Sigmoid colon (tissue), 7 donors: ENCODE measurements at places on chromosomes 11 and 22. TPM values are rescaled to one million over a fixed set of nuclear protein-coding genes. Genes with fewer than 3 reads are reported as not detected.

DNA sequence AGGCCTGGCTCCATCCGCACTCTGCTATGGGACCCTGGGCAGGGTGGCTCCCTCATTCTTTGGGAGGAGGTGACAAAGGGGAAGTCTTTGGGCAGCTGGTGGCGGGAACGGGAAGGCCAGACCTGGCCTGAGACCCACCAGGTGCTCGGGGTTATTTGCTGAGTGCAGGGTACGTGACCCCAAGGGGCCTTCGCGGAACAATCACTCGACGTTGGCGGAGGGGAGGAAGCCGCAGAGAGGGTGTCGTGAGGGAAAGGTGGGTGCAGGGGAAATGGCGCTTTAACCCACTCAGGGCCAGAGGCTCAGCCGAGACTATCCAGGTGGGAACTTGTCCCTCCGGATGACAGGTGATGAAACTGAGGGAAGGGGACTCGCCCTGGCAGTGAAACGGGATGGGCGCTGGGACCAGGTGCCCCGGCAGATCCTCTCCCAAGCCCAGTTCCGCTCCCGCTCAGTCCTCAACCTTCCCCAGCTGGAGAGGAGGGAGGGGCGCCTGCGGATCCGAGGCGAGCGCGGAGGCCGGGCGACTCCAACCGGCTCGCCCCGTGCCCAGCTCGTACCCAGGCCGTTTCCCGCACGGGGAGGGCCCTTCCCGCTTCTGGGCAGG, 911 bp downstream of the A4GALT start:
- H3K27ac ChIP-seq = peak overlapping the region; percentile 96
- no peaks in the 10 kb centered on the region for H3K27me3 ChIP-seq
- no peaks in the 10 kb centered on the region for H3K36me3 ChIP-seq
- peak overlapping the region; percentile 87 for H3K4me3 ChIP-seq
- no peak for DNase-seq

GRCh38 chr11:122897606-122898210, 15.1 kb downstream of the JHY start:
- no peak overlapping the region for H3K4me3 ChIP-seq
- H3K4me1 ChIP-seq = no peaks in the 10 kb centered on the region
- no peaks in the 10 kb centered on the region for H3K36me3 ChIP-seq
- H3K27ac ChIP-seq = no peak overlapping the region

- H3K4me3 ChIP-seq = no peak overlapping the region
- no peaks in the 10 kb centered on the region for H3K36me3 ChIP-seq
- H3K4me1 ChIP-seq = peaks cover 11% of the 10 kb centered on the region
Measured at GRCh38 chr11:99019696-99020095, 1.1 kb upstream of the CNTN5 start.

- peak overlapping the region; percentile 2 for H3K27ac ChIP-seq
- no peaks in the 10 kb centered on the region for H3K36me3 ChIP-seq
- peaks cover 54% of the 10 kb centered on the region for H3K4me1 ChIP-seq
- no peak overlapping the region for H3K4me3 ChIP-seq
- DNase-seq = no peak
Measured at GRCh38 chr11:3942956-3943497, 87.6 kb downstream of the STIM1 start.

DNA sequence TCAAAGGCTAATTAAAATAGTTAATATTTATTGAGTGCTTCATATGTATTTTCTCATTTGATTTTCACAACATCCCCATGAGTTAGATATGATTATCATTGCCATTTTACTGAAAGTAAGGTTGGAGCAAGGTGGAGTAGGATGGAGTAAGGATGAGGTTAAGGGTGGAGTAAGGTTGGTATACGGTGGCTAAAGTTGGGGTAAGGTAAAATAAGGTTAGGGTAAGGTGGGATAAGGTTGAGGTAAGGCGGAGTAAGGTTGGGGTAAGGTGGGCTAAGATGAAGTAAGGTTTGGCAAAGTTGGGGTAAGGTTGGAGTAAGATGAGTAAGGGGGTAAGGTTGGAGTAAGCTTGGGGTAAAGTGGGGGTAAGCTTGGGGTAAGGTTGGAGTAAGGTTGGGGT, 45.8 kb upstream of the CLDN5 start:
- no peak overlapping the region for H3K27ac ChIP-seq
- no peak overlapping the region for H3K4me3 ChIP-seq
- DNase-seq = no peak
- H3K36me3 ChIP-seq = no peaks in the 10 kb centered on the region

- H3K36me3 ChIP-seq = no peaks in the 10 kb centered on the region
- no peak overlapping the region for H3K27ac ChIP-seq
- no peak overlapping the region for H3K4me3 ChIP-seq
- DNase-seq = no peak
Measured at GRCh38 chr11:22169833-22170232, 23.1 kb upstream of the ANO5 start.

DNA sequence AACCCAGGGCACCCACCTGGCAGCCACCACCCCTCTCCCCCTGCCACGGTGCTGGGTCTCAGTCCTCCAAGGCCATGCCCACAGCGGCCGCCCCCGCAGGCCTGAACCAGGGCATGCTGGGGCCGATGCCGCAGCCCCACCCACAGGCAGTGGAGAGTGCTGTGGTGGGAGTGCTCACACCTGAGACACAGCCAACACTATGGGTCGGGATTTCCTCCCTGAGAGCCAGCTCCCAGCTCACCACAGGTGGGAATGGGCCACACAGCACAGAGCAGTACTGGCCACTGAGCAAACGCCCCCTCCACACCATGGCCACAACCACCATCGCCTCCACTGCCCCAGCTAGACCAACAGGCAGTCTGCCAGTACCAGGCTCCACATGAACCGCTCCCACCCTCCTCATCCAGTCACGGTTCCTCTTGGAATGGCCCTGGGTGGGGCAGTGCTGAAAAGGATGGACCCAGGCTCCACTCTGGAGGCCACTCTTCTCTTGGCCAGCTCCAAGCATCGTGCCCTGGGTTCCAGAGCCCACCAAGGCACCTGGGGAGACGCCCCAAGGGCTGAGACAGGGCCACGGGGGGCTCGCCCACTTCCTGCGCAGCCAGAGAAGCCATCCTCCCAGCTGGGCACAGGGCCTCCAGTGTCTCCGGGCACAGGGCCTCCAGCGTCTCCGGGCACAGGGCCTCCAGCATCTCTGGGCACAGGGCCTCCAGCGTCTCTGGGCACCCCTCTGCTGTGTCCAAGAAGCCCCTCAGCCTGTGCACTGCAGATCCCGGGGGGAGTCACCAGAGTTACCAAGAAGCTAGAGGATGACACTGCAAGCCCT, 14.2 kb downstream of the MOB2 start:
- no peaks in the 10 kb centered on the region for H3K27me3 ChIP-seq
- DNase-seq = peak; percentile 65
- no peak overlapping the region for H3K4me3 ChIP-seq
- peaks cover 16% of the 10 kb centered on the region for H3K4me1 ChIP-seq
- H3K27ac ChIP-seq = peak overlapping the region; percentile 38
- H3K36me3 ChIP-seq = peaks cover 50% of the 10 kb centered on the region

GRCh38 chr22:49660794-49661781, 166.6 kb downstream of the BRD1 start:
- no peak overlapping the region for H3K27ac ChIP-seq
- H3K4me3 ChIP-seq = no peak overlapping the region
- no peaks in the 10 kb centered on the region for H3K4me1 ChIP-seq
- H3K27me3 ChIP-seq = peaks cover 66% of the 10 kb centered on the region
- peak; percentile 49 for DNase-seq
- H3K36me3 ChIP-seq = no peaks in the 10 kb centered on the region

- H3K4me3 ChIP-seq = no peak overlapping the region
- no peak overlapping the region for H3K27ac ChIP-seq
- no peaks in the 10 kb centered on the region for H3K27me3 ChIP-seq
- H3K36me3 ChIP-seq = no peaks in the 10 kb centered on the region
Measured at GRCh38 chr11:69240332-69241074, 53.5 kb upstream of the MYEOV start.

Gene ANGPTL5
- polyA plus RNA-seq = 0.23 TPM

Gene DGAT2
- 1.2 TPM for polyA plus RNA-seq

Gene OR10A2
- polyA plus RNA-seq = not detected

Gene NAALADL1
- 8.8 TPM for polyA plus RNA-seq
